Activated gamma-delta T cell treated with anti-CD3 and anti-CD28 coated beads, Interleukin-2, amount 50 U/mL, for 16 hours (primary cell): ENCODE measurements at places on chromosomes 11 and 22.

- no peak for DNase-seq
These were observed 34.2 kb downstream of the MRGPRD start for GRCh38 chr11:68946416-68947090.

DNA sequence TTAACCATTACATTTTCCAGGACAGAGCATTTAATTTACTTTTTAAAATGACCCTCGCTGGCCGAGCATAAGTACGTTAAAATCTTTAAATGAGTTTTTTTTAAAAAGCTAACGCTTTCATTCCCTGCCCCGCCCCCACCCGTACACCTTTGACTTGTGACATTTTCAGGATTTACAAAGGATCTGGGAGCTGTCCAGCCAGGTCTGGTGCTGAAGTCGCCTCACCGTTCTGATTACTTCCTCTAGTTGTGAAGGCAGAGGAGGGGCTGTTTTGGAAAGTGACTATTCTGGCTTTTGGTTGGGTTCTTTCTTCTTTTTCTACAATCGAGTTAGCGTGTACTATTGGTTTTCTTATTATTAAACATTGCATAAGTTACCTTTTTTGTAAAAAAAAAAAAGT, 2.9 kb downstream of the C11orf87 start:
- DNase-seq = no peak

GRCh38 chr11:45859661-45860140, 12.4 kb downstream of the CRY2 start:
- no peak for DNase-seq

GRCh38 chr11:77821349-77821851, 456 bp downstream of the AAMDC start:
- DNase-seq = no peak

- DNase-seq = no peak
These were observed 1445.5 kb downstream of the BRD1 start for GRCh38 chr22:48382197-48382596.

DNA sequence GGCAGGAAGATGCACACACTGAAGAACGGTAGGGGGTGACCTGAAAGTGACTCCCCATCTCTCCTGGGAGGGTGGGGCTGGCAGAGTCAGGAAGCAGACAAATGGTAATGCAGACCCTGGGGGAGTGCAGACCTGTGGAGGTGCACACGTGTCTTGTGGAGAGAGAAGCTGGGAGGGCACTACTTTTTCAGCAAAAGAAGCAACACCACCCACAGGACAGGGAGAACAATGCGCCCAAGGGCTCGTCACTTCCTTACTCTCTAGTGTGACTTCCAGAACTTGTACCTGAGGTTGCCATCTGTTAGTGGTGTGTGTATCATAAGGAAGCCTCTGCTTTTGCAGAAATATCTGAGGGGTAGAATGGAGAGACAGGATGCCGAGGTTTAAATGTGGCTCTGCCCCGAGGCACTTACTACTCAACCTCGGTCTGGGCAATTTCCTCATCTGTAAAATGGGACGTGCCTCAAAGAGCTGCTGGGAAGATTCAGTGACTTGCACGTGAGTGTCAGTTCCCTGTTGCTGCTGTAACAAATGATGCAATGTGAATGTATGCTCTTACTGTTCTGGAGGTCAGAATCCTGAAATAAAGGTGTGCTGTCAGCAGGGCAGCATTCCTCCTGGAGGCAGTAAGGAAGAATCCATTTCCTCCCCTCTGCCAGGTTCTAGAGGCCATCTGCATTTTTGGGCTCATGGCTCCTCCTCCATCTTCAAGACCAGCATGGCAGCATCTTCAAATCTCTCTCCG, 323.4 kb downstream of the SHANK2 start:
- DNase-seq = no peak
